Umbilical cord (tissue), 2 donors: ENCODE measurements at places on chromosomes 7 and 10. TPM values are rescaled to one million over a fixed set of nuclear protein-coding genes. Genes with fewer than 3 reads are reported as not detected.
A peak's percentile ranks its signal among the peaks of the same experiment; 100 is the strongest.

- no peak for DNase-seq
These were observed 518.1 kb upstream of the AKR1E2 start for GRCh38 chr10:4307910-4308309.

DNA sequence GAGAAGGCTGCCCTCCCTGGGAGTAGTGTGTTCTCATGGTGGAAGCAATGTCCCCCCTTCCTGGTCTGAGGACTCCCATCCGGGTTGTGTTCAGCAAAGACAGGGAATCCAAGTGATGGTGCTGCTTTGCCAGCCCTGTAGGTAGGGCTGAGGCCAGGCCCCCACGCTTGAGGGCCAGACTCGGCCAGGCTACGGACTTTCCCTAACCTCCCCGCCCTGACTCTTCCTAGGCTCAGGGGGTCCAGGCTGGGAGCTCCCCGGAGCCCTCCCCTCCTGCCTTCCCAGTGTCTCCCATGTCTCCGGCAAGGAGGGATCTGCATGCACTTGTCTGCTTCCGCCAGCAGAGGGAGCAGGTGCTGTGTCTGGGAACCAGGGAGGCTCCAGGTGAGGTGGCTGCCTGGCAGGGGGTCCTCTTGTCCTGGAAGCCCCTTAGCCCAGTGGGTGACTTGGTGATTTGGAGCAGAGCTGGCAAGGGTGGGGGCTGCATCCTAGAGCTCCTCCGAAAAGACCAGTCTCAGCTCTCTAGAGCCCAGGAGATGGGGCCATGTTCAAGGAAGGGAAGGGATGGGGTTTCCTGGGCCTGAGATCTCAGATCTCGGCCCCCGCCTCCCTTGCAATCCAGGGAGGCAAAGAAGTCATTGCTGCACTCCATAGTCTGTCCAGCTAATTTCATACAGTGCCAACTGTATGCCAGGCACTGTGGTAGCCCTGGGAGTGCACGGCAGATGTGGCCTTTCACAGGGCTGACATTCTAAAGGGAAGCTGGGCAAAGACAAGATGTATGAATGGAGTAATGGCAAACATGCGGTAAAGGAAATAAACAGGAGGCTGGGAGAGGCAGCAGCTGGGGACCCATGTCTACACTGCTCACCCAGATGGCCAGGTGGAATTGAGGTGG lies 20.3 kb upstream of the SFRP5 start:
- peak; percentile 56 for DNase-seq

DNA sequence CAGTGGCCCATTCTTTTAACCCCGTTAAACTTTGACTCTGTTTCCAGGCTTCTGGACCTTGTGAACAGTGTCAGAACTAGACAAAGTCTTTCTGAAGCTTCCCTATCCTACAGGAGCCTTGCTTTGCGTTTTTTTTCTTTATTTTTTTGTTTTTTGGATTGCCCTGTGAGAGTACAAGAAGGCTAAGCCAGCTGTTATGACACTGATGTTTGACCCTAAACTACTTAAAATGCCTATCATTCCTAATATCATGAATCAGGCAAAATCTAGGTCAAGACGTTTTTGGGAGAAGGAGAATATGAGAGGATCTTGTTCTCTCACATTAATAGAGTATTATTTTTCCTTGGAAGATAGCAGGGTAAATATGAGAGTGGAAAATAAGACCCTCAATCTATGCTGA lies 79.8 kb downstream of the EPDR1 start:
- peak; percentile 30 for DNase-seq

Gene SLC16A9
- 2.4 TPM for total RNA-seq

Gene KLHL7
- total RNA-seq = 18.1 TPM
